NCI-H1092 (cell line): ENCODE measurements at places on chromosomes 16 and 17.

- DNase-seq: no peak
These were observed 681 bp upstream of the TRAP1 start for GRCh38 chr16:3718019-3718391.

GRCh38 chr17:8149419-8150193 is 2.6 kb downstream of the PER1 start:
- no peak for DNase-seq

GRCh38 chr17:39744075-39744835 is 6.5 kb downstream of the GRB7 start:
- no peak for DNase-seq

DNA sequence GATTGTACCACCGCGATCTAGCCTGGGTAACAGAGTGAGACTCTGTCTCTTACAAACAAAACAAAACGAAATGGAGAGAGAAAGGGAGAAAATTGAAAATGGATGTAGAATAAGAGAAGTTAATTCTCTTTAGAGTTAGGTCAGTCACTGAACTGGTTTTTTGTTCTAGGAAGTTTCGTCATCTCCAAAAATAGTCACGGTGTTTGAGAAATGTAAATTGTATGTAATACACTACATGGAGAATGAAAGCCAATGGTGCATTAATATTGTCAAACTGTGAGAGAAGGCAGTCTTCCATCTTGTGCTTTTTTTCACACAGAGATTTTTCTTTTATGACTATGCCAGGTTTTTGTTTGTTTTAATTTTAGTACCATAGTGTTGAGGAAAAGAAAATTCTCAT is 145.9 kb downstream of the BCAS3 start:
- DNase-seq: no peak

GRCh38 chr16:10828851-10829366 is 10.3 kb upstream of the TVP23A start:
- DNase-seq: peak; percentile 89

GRCh38 chr17:74977802-74978201 is 5.2 kb upstream of the HID1 start:
- DNase-seq: no peak

- DNase-seq: no peak
These were observed 33.7 kb downstream of the CRISPLD2 start for GRCh38 chr16:84853534-84853933.
